ENCODE measurements at places on chromosomes 4 and X. TPM values are rescaled to one million over a fixed set of nuclear protein-coding genes. Genes with fewer than 3 reads are reported as not detected.
A peak's percentile ranks its signal among the peaks of the same experiment; 100 is the strongest.

Gene SATL1
- not detected for total RNA-seq

Gene GBA3
- not detected for total RNA-seq

Gene TRAM1L1
- total RNA-seq: 1.6 TPM

Gene FGFBP1
- not detected for total RNA-seq

GRCh38 chr4:77731656-77732055 is 87.5 kb downstream of the CNOT6L start:
- DNase-seq: no peak

Gene CDK16
- total RNA-seq: 142 TPM

DNA sequence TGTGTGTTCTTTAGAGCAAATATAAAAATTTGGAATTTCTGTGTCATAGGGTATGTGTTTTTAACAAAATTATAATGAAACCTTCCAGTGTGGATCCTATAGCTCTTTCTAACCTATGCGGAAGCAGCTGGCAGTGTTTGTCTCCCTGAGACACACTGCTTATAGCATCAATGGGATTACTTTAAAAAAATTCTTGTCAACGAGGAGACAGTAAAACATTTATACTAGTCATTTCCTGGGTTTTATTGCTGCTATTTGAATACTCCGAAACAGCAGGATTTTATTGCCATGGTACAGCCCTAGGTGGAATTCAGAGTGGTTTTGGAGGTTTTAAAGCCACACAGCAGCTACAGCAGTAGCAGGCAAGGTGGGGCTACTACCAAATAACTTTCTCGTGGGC is 145.1 kb upstream of the IL1RAPL2 start:
- no peak for DNase-seq

DNA sequence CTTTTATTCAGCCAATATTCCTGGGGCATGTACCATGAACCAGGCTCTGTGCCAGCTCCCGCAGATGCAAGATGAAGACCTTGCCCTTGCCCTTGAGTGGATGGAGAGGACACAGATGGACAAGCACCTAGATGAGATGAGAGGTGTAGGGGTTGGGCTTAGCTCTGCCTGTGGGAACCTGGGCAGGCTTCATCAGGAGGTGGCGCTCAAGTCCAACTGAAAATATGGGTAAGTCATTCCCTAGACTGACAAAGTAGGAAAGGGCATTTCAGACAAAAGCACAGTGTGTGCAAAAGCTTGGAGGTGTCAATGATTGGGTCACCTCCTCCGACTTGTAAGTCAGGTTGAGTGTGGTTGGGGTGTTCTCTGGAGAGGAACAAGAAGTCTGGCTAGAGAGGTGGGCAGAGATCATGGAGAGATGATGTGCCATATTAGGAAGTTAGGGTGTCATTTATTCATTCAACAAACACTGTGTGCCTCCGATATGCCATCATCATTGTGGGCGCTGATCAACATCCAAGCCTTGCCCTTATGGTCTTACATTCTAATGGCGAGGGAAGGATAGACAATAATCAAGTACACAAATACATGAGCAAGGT is 64.6 kb downstream of the ANAPC4 start:
- DNase-seq: peak; percentile 27

DNA sequence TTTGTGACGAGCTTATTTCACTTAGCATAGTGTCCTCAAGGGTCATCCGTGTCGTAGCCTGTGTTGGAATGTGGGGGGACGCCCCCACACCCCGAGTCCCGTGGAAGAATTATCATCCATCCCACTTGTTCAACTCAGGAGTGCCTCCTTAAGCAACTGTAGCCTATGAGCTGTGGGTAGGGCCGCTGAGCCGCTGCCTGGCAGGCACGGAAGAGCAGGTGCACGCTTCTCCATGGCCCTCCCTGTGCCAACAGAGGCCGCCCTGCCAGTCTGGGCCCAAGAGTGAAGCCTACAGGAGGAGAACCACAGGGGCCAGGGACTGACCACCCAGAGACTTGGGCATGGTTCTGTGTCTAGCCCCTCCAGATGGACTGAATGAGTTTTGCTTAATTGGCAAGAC is 2.3 kb upstream of the RGS12 start:
- no peak for DNase-seq

Gene PDLIM3
- 300 TPM for total RNA-seq

DNA sequence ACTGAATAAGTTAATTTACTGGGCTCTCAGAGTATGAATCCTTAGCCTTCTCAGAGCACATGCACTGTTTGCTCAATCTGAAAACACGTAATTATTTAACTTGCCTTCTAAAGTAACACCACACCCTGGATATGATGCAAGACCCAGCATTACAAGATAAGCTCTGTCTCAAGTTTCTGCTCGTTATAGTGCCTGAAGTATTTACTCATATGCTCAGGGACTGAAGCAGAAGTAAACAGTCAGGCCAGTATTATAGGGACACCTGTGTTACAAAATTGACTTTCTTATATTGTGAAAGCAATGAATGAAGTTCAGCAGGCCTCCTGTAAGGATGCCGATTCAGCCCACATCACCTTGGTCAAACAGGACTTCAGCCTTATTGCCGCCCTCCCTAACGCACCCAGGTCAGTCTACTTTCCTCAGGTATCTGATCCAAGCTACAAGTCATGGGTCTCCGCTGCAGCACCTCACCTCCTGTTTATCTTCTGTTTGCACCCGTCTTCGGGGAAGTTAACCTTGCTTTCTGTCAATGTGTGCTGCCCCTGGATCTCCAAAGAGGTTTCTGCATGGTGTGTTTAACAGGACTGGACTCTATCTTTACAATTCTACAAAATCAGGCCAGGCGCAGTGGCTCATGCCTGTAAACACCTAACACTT is 42.8 kb upstream of the KLF3 start:
- no peak for DNase-seq

GRCh38 chr4:175590205-175590604 is 221.9 kb downstream of the GPM6A start:
- DNase-seq: no peak

DNA sequence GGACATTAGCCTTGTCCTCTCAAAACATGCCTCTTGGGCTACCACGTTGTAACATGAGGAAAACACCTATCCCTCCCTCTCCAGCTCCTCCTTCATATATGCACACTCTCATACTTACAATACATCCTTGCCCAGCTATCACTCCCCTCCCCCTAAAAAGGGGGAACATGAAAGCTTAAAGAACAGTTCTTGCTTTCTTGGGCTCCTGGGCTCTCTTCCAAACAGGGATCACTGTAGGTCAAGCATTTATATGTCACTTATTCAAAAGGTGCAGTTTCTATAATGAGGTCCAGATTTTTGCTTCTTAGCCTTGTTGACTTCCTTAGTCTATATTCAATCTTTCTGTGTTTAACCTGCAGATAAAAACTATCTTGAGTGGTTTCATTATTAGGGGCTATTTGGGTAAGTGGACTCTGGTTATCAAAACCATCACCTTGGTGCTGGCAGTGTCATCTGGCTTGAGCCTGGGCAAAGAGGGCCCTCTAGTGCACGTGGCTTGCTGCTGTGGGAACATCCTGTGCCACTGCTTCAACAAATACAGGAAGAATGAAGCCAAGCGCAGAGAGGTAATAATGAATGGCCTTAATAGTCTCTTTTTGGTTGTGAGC is 119.4 kb downstream of the AKAP4 start:
- peak; percentile 13 for DNase-seq

DNA sequence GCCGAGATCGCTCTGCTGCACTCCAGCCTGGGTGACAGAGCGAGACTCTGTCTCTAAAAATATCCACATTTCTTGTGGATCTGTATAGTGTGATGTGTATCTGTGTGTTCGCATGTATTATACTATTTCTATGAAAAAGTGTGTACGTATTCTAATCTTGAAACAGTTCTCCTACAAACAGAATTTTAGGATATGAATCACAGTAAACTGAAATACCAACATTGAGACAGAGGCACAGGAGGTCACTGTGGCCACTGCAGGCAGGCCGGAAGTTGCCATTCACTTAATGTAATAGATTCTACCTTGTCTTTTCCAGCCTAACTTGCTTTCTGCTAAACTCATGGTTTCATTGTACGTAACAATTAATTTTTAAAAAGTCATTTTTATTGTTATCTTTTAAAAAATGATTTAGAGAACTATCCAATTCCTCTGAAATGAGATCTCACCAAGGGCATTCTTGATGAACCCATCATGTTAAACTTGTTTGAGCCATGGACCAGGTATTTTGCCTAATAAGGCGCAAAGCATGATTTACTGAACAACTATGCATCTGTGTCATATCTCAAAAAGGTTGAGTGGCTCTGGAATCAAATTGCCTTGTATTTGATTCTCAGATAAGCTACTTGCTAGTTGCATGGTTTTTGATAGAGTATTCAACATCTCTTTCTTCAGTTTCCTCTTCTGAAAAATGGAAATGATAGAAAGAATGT is 154.9 kb upstream of the GYPA start:
- DNase-seq: no peak

Gene SPINK2
- not detected for total RNA-seq

Gene GRIA3
- total RNA-seq: 1.4 TPM

GRCh38 chr4:55347610-55348228 is 1.7 kb downstream of the SRD5A3 start:
- no peak for DNase-seq

Gene SPANXN4
- not detected for total RNA-seq

- no peak for DNase-seq
Measured at GRCh38 chr4:169968999-169969398, 57.2 kb downstream of the MFAP3L start.

Gene MND1
- total RNA-seq: 1.7 TPM

Gene TMSB15C
- not detected for total RNA-seq

Gene LUZP4
- not detected for total RNA-seq

DNA sequence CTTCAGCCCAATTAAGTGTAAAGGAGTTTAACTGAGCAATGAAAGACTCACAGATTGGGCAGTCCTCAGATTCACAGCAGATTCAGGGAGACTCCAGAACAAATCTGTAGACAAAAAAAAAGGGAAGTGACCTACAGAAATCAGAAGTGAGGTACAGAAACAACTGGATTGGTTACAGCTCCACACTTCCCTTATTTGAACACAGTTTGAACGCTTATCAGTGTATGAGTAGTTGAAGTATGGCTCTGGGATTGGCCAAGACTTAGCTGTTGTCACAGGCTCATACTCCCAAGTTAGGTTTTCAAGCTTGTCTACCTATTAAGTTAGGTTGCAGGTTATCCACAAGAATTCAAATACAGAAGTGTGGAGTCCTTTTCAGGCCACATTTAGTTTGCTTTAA is 112.4 kb upstream of the ELOVL6 start:
- no peak for DNase-seq

GRCh38 chrX:13570261-13570605 is 832 bp downstream of the EGFL6 start:
- no peak for DNase-seq

DNA sequence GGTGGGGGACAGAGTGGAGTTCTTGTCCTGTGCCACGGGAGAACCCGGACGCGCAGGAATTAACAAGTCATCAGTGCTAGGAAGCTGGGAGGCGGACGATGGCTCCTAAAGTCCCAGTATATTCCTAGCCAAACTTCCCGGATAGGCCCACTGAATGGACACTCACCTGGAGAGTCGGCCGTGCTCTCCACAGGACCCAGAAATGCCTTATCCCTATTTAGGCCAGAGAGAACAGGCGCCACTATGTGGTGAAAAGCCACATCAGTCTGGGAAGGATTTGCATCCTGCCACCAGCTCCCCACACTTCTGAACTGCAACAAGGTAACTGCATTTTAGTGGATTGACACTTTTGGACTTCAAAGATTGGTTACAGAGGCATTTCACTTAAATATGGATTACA is 1.1 kb downstream of the CFAP299 start:
- no peak for DNase-seq

Gene DCAF16
- 19.6 TPM for total RNA-seq

Gene GLRB
- 14.1 TPM for total RNA-seq

GRCh38 chrX:133792198-133792953 is 193.0 kb downstream of the GPC3 start:
- peak; percentile 35 for DNase-seq

- no peak for DNase-seq
Measured at GRCh38 chrX:3262901-3263300, 83.6 kb downstream of the MXRA5 start.

DNA sequence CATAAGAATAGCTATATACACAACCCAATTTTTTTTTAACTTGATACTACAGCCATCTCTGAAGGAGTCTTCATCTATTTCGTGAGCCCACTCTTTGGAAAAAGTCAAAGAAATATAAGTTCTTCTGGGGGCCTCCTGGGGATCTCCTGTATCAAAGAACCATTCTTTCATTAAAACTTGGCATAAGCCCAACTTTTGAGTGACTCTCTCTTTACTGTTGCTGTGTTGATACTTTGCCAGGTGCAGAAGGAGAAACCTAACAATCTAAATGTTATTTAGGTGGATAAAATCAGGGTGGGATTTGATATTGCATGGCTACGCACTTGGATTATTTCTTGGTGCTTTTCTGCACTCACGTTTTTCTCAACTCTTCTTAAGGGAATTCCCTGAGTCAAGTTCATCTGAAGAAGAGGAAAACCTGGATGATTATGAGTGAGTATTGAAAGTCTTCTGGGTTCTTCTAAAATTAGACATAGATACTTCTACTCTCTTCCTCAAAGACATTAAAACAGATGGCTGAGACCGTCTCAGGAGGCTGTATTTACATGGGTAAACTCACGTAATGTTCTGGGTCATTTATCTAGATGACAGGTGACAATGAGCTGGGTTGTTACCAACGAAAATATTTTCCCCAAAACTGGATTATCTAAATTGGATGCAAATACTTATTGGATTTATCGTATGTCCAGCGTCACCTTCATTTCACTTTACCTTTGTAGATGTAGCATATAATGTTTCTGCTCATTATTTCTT is 25.2 kb downstream of the BMX start:
- DNase-seq: no peak

DNA sequence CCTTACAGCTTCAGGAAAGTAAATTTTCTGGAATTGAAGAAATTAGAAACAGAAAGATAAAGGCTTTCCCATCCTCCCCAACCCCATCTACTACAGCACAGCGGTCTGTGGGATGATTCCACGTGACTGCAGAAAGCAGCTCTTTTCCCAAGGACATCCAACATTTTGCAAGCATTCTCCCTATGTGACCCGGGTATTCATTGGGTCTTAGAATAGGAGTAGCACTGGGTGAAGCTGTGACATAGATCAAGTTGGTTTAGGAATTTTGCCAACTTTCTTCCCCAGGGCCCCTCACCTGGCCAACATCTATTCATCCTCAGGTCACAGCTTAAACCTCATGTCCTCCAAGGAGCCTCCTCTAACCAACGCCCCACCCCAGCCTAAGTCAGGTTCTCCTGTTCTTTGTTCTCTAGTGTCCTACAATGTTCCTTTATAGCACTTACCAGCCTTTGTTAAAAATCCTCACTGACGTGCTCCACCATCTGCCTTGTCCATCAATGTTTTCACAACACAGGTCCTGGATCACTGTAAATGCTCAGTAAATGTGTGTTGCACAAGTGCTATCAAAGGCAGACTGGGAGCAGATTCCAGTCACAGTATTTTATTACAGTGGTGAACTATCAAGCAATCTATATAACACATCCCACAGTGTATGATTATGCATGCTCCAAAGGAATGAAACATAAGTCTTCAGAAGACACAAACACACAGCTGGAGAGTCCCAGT is 80.9 kb upstream of the MTM1 start:
- no peak for DNase-seq

DNA sequence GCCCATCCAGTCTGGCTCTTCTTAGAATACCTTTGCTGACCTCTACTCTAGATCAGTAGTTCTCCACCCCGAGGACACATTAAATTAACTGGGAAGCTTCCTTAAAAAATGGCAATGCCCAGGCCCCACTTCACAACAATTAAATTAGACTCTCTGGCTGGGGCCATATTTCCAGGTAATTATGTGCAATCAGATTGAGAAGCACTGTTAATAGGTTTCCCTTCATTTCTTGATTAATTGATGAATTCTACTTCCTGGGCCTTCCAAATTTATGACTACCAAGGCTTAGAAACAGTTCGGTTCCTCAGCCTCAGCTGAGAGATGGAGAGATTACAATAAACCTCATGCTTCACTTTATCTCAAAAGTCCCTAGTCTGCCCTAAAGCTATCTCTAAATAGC is 71.7 kb upstream of the LIMCH1 start:
- no peak for DNase-seq
